ENCODE measurements at places on chromosomes 3 and 15. TPM values are rescaled to one million over a fixed set of nuclear protein-coding genes. Genes with fewer than 3 reads are reported as not detected.

The CACNA1D gene
- 0.74 TPM for total RNA-seq

The PRSS50 gene
- total RNA-seq: not detected

The EXD1 gene
- total RNA-seq: not detected

The PARP15 gene
- total RNA-seq: 5.9 TPM

- H3K4me1 ChIP-seq: peaks cover 35% of the 10 kb centered on the region
- no peaks in the 10 kb centered on the region for H3K27me3 ChIP-seq
- no peak overlapping the region for H3K27ac ChIP-seq
Measured at GRCh38 chr3:12392101-12392878, 92.0 kb upstream of the TSEN2 start.

GRCh38 chr3:186254676-186255650 lies 107.1 kb downstream of the DGKG start:
- no peaks in the 10 kb centered on the region for H3K27me3 ChIP-seq
- no peak for DNase-seq
- H3K27ac ChIP-seq: no peak overlapping the region
- no peak overlapping the region for H3K4me3 ChIP-seq
- peaks cover 8% of the 10 kb centered on the region for H3K4me1 ChIP-seq

- DNase-seq: no peak
- H3K4me1 ChIP-seq: no peaks in the 10 kb centered on the region
- no peaks in the 10 kb centered on the region for H3K27me3 ChIP-seq
- no peaks in the 10 kb centered on the region for H3K36me3 ChIP-seq
Measured at GRCh38 chr3:191470545-191470944, 9.6 kb downstream of the PYDC2 start.

GRCh38 chr3:32992310-32992686 lies 40.9 kb downstream of the CCR4 start:
- H3K27ac ChIP-seq: no peak overlapping the region
- H3K27me3 ChIP-seq: no peaks in the 10 kb centered on the region
- DNase-seq: no peak
- no peaks in the 10 kb centered on the region for H3K4me1 ChIP-seq
- H3K36me3 ChIP-seq: no peaks in the 10 kb centered on the region
- no peak overlapping the region for H3K4me3 ChIP-seq

GRCh38 chr3:183159333-183159732 lies 3.2 kb downstream of the LAMP3 start:
- no peak for DNase-seq
- no peaks in the 10 kb centered on the region for H3K27me3 ChIP-seq
- H3K4me1 ChIP-seq: peaks cover 10% of the 10 kb centered on the region

DNA sequence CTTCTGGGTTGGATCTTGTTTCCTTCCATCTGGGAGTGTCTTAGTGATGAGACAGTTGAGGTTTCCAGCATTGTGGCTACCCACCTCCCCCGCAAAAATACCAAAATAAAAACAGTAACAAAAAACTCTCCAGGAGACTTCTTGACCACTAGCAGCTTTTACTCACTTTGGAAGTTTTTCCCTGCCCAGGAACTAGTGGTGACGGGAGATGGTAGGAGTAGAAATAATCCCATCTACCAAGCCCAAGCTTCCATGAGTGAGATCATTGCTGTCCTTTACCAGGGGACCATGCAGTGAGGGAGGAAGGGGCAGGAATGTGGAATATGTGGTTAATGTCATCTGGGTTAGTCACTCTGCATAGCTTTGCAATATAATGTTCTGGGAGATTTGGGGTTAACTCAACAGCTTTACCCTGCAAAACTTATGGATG lies 187.7 kb downstream of the ITPR1 start:
- H3K36me3 ChIP-seq: no peaks in the 10 kb centered on the region
- H3K27me3 ChIP-seq: no peaks in the 10 kb centered on the region
- H3K4me1 ChIP-seq: no peaks in the 10 kb centered on the region
- no peak overlapping the region for H3K27ac ChIP-seq

DNA sequence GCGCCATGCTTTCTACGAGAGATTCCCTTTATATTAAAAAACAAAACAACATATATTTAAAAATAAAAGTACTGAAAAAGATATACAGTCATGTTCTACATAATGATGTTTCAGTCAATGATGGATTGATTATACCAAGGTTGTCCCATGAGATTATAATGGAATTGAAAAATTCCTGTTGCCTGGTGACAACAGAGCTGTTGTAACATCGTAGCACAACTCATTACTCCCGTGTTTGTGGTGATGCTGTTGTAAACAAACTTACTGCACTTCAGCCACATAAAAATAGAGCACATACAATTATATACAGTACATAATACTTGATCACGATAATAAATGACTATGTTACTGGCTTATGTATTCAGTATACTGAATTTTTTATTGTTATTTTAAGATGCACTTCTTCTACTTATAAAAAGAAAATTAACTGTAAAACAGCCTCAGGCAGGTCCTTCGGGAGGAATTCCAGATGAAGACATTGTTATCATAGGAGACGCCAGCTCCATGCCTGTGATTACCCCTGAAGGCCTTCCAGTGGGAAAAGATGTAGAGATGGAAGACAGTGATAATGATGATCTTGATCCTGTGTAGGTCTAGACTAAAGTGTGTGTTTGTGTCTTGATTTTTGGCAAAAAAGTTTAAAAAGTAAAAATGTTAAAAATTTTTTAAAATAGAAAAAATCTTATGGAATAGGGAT lies 11.7 kb downstream of the CCR1 start:
- H3K27me3 ChIP-seq: no peaks in the 10 kb centered on the region
- H3K36me3 ChIP-seq: no peaks in the 10 kb centered on the region
- no peak overlapping the region for H3K4me3 ChIP-seq
- no peak for DNase-seq
- H3K27ac ChIP-seq: no peak overlapping the region
- no peaks in the 10 kb centered on the region for H3K4me1 ChIP-seq

DNA sequence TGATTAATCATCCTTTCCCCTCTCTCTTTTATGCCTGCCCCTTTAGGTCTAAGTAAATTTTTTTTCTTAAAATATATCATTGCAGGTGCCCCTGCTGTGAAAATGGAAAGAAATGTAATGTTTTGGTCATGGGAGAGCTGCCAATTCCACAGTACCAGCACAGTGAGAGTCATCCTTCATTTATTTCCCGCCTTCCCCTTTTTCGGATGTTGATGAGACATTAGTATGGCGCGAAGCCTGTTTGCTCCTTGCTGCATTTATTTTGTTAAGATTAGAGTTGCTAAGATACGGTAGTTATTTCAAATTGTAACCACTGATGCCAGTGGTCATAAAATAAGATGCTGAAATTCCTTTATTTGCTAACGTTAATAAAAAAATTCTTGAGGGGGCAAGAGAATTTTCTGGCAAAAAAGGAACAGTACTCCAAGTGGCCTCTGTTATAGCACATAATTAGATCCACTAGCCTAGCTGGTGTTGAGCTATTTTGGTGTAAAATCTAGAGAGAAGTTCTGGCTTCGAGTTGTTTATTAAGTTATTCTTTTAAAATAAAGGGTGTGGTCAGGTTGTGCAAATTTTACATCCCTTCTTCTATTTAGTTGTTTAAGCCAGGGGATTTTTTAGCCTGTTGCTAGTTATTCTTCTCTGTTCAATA lies 62.8 kb downstream of the MDFIC2 start:
- no peak overlapping the region for H3K27ac ChIP-seq
- DNase-seq: no peak
- no peaks in the 10 kb centered on the region for H3K27me3 ChIP-seq
- no peaks in the 10 kb centered on the region for H3K4me1 ChIP-seq
- no peaks in the 10 kb centered on the region for H3K36me3 ChIP-seq
- H3K4me3 ChIP-seq: no peak overlapping the region

- no peak overlapping the region for H3K4me3 ChIP-seq
- no peaks in the 10 kb centered on the region for H3K27me3 ChIP-seq
Measured at GRCh38 chr3:32660634-32661033, 24.4 kb upstream of the CNOT10 start.

DNA sequence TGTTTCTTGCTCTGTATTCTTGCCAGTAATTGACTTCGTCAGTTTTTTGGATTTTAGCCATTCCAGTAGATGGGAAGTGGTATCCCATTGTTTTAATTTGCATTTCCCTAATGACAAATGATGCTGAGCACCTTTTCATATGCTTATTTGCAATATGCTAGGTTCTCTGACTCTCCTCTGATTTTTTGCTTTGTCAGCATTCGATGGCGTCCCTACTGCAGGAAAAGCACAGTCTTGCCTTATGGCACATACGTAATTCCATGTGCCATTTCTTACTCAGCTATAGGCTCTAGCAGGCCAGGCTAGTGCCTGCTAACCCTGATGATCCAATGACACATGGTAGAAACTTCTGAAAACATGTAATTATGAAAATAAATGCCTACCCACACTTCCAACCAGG lies 239.2 kb upstream of the ATP10A start:
- no peaks in the 10 kb centered on the region for H3K27me3 ChIP-seq
- H3K4me3 ChIP-seq: no peak overlapping the region
- no peaks in the 10 kb centered on the region for H3K36me3 ChIP-seq
- no peak for DNase-seq
- no peak overlapping the region for H3K27ac ChIP-seq

DNA sequence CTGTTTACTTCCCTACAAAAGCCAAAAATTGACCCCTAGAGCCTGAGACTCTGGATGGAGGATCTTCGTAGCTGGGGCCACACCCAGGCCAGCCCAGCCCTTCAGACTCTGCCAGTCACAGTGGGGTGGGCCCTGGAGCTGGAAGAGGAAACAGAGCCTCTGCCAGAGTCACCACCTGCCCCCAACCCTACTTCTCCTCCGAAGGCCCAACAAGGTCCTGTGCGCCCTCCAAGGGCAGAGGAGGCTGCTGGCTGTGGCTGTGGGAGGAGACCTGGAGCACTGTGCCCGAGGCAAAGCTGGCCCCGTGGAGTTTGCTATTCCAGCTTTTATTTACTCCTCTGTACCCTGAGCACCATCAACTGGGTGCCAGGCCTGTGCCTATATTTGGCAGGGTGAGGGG lies 19.0 kb downstream of the CISH start:
- no peak overlapping the region for H3K27ac ChIP-seq
- no peak for DNase-seq
- no peaks in the 10 kb centered on the region for H3K36me3 ChIP-seq
- no peaks in the 10 kb centered on the region for H3K27me3 ChIP-seq
- H3K4me1 ChIP-seq: peaks cover 22% of the 10 kb centered on the region

DNA sequence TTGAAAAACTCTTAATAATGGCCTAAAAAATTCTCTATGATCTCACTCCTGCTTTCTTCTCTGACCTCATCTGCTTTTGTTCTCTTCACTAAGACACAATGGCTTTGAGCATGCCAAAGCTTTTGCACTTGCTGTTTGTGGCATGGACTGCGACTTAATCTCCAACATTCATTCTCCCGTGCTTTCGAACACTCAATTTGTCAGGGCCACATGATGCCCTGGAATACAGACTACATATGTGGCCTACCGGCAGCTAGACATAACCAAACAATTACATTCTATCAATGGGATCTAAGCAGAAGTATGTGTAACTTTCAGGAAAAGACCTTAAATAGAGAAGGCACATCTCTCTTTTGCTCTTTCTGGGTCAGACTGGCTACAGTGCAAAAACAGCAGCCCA lies 506.5 kb downstream of the MAGI1 start:
- no peaks in the 10 kb centered on the region for H3K4me1 ChIP-seq
- no peak overlapping the region for H3K27ac ChIP-seq
- H3K4me3 ChIP-seq: no peak overlapping the region
- DNase-seq: no peak

DNA sequence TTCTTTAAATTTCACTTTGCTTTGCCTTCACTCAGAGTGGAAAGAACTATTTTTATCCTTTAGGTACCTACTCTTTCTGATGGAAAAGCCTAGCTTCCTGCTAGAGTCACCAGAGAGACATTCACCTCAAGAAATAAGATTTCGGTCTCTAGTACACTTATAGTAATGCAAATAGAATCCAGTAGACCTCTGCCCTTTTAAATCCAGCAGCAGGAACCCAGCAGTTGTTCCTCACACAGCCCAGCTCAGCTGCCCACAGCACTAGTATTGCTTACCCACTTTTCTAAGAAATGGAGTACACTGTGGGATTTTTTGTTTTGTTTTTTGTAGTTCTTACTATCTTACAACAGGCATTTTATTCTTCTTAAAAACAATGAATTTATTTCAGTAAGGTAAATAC lies 497.0 kb upstream of the CCDC54 start:
- no peak for DNase-seq
- H3K4me1 ChIP-seq: no peaks in the 10 kb centered on the region
- no peak overlapping the region for H3K4me3 ChIP-seq
- no peaks in the 10 kb centered on the region for H3K36me3 ChIP-seq

GRCh38 chr3:81778678-81779182 lies 17.3 kb upstream of the GBE1 start:
- H3K36me3 ChIP-seq: no peaks in the 10 kb centered on the region
- DNase-seq: no peak
- H3K27ac ChIP-seq: no peak overlapping the region
- H3K27me3 ChIP-seq: no peaks in the 10 kb centered on the region
- no peaks in the 10 kb centered on the region for H3K4me1 ChIP-seq
- no peak overlapping the region for H3K4me3 ChIP-seq

DNA sequence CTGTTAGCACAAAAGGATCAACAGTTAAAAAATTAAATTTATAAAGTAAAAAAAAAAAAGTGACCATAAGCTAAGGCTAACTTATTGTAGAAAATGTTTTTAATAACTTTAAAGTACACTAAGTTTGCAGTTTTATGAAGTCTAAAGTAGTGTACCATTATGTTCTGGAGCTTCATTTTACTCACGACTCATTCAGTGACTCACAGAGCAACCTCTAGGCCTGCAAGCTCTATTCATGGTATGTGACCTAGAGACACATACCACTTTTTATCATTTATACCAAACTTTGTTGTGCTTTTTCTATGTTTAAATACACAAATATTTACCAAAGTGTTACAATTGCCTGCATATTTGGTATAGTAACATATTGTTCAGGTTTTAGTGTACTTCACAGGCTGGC lies 1552.3 kb downstream of the OTOL1 start:
- H3K27me3 ChIP-seq: no peaks in the 10 kb centered on the region
- H3K27ac ChIP-seq: no peak overlapping the region
- no peak overlapping the region for H3K4me3 ChIP-seq
- DNase-seq: no peak
- H3K36me3 ChIP-seq: no peaks in the 10 kb centered on the region

DNA sequence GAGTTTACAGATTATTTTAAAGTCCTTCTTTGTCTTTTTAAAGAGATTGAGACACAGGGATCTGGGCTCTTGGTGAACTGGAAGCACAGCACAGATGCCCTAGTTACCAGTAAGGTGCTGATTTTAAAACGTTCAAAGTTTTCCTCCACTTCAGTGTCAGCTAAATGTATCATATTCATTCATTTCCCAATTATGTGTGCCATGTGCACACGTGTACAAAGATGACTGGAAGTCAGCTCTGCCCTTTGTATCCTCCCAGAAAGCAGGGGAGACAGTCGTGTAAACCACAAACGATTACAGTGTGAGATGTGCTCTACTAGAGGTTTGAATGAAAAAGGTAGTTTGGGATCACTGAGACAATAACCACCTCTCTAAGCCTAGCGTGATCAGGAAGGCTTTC lies 730 bp downstream of the ZKSCAN7 start:
- no peak for DNase-seq
- H3K36me3 ChIP-seq: no peaks in the 10 kb centered on the region
- peaks cover 27% of the 10 kb centered on the region for H3K4me1 ChIP-seq
